Muscle of back (tissue), 13 donors: ENCODE measurements at places on chromosomes 4 and X. TPM values are rescaled to one million over a fixed set of nuclear protein-coding genes. Genes with fewer than 3 reads are reported as not detected.

- DNase-seq = no peak
Measured at GRCh38 chrX:77447653-77448569, 722 bp downstream of the FGF16 start.

DNA sequence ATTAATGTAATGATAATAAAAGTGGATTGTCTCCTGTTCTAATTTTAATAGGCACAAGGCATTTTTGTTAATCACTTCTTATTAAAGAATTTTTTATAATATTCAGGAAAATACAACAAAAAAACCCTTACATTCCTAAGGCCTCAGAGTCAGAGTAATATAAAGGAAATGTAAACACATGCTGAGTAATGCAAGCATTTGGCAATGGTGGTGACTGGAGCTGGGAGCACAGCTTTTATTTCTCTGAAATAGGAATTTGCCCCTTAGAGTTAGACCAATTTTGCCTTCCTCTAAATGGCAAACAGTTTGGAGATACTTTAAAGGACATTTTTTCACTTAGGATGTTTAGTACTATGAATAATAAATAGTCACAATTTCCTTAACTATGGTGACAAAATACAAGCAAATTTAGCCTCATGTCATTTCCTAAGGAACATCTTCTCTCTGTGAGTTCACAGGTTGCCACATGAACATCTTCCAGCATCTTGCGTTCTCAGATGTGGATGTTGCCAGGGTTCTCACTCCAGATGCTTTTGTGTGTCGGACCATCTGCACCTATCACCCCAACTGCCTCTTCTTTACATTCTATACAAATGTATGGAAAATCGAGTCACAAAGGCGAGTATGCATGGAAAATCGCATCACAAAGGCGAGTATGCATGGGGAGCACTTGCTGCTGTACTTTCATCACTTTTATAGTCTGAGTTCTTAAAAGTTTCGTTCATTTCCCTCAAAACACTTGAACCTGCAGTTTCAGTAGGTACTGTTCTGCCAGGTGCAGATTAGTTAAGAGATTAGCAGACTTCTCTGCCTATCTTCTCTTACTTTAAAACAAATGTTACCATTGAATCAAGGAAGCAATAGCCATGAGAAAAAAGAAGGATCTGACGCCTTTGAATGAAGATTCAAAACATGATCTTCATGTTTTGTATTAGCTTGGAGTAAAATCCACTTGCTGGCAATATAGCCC is 15.9 kb upstream of the F11 start:
- no peak for DNase-seq

- no peak for DNase-seq
Measured at GRCh38 chr4:85659610-85660218, 184.8 kb downstream of the ARHGAP24 start.

- no peak for DNase-seq
Measured at GRCh38 chr4:167221084-167221483, 13.2 kb downstream of the SPOCK3 start.

DNA sequence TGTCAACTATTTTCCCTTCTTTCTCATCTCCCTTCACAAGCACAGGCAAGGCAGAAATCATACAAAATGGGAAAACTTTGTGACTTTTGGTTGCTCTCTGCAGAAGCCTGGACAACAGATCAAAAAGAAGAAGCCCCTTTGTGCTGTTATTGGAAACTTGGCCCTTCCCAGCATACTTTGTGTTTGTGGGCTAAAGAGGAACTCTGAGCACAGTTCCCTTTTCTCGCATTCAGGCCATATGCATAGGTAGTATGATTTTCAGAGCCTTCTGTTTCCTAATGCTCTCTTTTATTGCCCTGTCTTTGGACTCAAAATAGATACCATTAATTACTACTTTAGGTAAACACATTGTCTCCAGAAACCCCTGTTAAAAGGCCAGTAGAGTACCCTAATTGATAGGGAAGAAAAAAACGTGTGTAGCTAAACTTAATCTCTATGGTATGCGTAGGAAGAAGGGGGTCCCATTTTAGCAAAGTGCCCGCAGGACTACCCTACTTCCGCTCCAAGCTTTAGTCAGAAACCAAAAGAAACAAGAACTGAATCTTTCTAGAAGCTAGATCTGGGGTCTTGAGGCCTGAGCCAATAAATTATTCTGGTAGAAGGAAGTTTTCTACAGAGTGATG is 26.6 kb downstream of the VSIG4 start:
- DNase-seq = no peak

DNA sequence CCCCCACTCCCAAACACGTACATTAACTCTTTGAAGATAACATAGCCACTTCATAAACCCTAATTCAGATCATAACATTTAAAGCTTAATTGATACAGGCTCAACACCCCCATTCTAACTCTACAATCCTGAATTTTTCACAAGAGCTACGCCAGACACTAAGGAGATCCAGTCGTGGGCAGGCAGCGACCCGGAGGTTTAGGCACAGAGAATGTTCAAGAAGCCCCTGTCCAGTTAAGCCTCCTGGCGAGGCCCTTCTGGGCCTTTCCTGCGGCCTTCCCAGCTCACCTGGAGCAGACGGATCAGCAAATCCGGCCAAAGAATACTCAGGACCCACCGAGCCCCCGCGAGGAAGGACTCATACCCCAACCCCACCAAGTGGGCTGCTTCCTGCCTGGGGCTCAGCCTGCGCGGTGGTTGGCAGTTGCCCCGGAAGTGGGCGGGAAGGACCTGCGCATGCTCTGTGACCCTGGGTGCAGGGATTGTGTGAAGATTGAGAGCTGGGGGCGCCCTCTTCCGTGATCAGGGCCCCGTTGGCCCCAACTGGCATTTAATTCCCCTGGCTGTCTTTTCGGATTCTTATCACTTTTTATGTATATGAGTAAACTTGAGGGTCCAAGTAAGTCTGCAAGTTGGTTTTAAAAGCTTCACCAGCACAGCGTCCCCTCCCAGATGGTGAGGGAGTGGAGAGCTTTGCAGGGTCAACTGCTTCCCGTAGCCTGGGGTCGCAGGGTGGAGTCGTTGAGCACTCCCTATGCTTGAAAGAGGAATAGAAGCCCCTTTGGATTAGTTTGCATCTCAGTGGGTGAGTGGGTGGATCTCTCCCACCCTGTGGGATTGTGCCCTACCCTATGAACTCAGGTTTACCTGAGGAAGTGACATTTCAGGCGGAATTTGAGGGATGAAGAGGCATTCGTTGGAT is at the start of gene TRIM61:
Gene TRIM61, minus strand, starts transcription at position 415 of the 922 bp plus-strand sequence. CDS start 7,655 bp downstream, outside the sequence.
- peak; percentile 77 for DNase-seq

GRCh38 chr4:85937507-85937906 is 422.3 kb downstream of the MAPK10 start:
- DNase-seq = no peak

- peak; percentile 21 for DNase-seq
Measured at GRCh38 chrX:101803451-101803850, 128.4 kb downstream of the ZMAT1 start.

GRCh38 chrX:153514259-153514658 is 3.2 kb upstream of the ATP2B3 start:
- DNase-seq = no peak

DNA sequence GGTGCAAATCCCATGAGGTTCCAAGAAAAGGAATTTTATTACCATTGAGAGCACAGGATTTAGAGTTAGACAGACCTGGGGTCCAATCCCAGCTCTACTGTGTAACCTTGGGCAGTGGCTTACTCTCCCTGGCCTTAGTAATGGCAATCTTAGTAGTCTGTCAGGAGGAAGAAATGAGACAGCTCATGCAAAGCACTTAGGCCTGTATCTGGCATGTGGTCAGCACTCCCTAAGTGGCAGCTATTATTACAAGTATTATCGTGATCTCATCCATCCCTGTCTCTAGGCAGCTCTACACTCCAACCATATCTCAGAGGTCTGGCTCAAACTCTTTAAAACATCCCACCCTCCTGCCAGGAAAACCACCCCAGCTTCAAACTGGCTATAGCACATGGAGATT is 129.6 kb upstream of the NALF2 start:
- no peak for DNase-seq

- no peak for DNase-seq
Measured at GRCh38 chr4:190016369-190017289, 10.4 kb downstream of the FRG2 start.

GRCh38 chr4:2913168-2913567 is 50.0 kb downstream of the NOP14 start:
- DNase-seq = no peak

- no peak for DNase-seq
Measured at GRCh38 chr4:21710179-21710835, 238.3 kb downstream of the KCNIP4 start.

GRCh38 chrX:40996886-40997530 is 88.2 kb upstream of the USP9X start:
- peak; percentile 62 for DNase-seq

GRCh38 chr4:183096276-183096965 is 2.6 kb upstream of the WWC2 start:
- DNase-seq = no peak

- DNase-seq = peak; percentile 33
Measured at GRCh38 chrX:110125446-110126162, 122.7 kb downstream of the TMEM164 start.

DNA sequence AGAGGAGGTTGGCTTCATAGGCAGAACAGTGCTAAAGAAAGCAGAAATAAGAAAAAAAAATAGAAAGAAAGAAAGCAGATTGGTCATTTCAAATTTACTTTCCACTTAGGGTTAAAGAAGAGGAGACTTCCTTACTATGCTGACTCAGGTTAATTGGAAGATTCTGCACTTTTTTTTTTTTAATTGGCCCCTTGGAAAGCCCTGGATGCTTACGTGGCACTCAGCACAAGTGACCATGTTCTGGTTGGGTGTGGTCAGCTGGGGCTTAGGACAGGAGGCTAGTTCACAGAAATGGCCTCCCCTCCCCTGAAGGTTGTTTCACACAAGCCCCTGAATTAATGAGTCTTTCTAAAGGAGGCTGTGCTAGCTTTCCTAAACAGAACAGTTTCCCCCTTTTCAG is 14.5 kb downstream of the MAGEA9B start:
- DNase-seq = no peak

GRCh38 chrX:101685923-101686322 is 26.3 kb upstream of the ARMCX2 start:
- DNase-seq = no peak

DNA sequence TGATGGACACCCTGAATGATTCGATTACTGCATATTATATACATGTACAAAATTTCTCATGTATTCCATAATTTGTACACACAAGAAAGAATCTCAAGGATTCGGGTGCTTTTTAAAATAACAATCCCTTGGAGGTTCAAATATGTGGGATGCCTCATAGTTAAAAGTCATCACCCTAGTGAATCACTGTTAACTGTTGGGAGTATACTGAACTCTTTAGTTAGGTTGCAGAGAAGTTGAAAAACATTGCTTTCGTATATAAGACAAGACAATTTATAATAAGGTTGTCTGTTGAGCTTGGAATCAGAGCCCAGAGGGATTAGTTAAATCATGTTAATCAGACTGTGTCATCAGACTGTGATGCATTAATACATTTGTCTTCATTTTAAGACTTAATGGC is 15.6 kb downstream of the DCK start:
- DNase-seq = no peak

- peak; percentile 35 for DNase-seq
Measured at GRCh38 chr4:180542445-180543100, 1700.6 kb upstream of the TENM3 start.

PRDM8 gene
- 12.2 TPM for polyA plus RNA-seq

GASK1B gene
- polyA plus RNA-seq = 53.9 TPM

TRAM1L1 gene
- polyA plus RNA-seq = 5.7 TPM

SMIM31 gene
- not detected for polyA plus RNA-seq

PRRG3 gene
- polyA plus RNA-seq = 30.0 TPM

CYTL1 gene
- 8.3 TPM for polyA plus RNA-seq
